ENCODE measurements at places on chromosomes 1 and 21.

GRCh38 chr1:160070243-160071163 is 543 bp upstream of the KCNJ10 start:
- DNase-seq, result peak; percentile 31

GRCh38 chr1:199264911-199265310 is 626.1 kb downstream of the PTPRC start:
- DNase-seq, result no peak

GRCh38 chr1:234781241-234782065 is 171.5 kb upstream of the IRF2BP2 start:
- no peak for DNase-seq

GRCh38 chr1:183841950-183842794 is 37.3 kb downstream of the RGL1 start:
- DNase-seq, result no peak

DNA sequence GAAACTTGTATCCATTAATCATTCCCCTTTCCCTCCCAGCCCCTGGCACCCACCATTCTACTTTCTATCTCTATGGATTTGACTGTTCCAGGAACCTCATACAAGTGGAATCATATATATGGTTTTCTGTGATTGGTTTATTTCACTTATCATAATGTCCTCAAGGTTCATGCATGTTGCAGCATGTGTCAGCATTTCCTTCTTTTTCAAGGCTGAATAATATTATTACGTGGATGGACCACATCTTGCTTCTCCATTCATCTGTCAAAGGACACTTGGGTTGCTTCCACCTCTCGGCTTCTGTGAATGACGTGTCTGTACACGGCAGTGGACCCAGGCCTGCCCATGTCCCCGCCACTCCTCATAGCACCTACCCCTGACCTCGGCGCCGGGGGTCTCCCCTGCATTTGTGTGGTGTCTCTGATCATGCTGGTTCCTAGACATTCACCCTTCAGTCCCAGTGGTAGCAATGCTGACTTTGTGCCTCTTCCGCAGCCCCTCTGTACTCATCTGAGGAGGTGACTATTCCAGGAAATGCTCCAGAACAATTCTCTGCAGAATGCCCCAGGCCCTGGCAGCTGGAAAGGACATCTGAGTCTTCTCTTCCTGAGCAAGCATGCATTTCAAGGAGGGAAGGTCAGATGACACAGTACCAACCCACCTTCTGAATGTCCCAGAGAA is 136.9 kb downstream of the PSMG1 start:
- DNase-seq, result no peak

DNA sequence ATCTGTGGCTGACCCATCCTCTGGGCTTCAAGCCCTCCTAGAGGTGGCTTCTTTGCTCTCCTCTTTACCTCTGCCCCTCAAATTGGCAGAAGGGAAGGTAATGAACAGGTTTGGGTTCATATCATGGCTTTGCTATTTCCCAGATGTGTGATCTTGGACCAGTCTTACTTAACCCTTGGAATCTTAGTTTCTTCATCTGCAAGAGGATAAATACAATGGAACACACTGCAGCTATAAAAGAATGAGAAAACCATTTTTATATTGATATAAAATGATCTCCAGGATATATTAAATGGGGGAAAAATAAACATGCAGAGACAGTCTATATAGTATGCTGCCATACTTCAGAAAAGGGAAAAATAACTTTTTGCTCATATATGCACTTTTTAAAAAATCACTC is 5.6 kb downstream of the GLMP start:
- DNase-seq, result no peak

- no peak for DNase-seq
Measured at GRCh38 chr1:11475748-11476147, 3.2 kb upstream of the DISP3 start.

GRCh38 chr1:241610056-241610815 is 29.9 kb downstream of the CHML start:
- DNase-seq, result no peak

- DNase-seq, result no peak
Measured at GRCh38 chr1:183272390-183272848, 86.4 kb downstream of the LAMC2 start.

DNA sequence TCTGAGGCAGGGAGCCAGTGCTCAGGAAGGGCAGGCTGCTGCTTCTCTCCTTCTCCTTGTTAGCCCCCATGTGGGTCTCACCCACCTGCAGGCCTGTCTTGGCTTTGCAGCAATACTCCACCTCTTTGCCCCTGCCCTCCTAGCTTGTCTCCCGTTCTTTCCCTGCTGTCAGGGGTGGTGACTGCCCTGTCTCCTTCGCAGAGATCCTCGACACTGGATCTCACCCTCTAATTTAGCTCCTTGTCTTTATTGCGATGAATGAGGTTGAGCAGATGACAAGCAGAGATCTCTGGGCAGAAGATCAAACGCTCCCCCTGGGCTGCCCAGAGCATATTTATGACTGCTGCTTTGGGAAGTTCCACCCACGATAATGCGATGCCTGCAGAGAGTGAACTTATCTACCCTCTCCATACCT is 199.2 kb downstream of the ROR1 start:
- DNase-seq, result no peak

GRCh38 chr1:201599548-201599947 is 60.6 kb downstream of the NAV1 start:
- no peak for DNase-seq

DNA sequence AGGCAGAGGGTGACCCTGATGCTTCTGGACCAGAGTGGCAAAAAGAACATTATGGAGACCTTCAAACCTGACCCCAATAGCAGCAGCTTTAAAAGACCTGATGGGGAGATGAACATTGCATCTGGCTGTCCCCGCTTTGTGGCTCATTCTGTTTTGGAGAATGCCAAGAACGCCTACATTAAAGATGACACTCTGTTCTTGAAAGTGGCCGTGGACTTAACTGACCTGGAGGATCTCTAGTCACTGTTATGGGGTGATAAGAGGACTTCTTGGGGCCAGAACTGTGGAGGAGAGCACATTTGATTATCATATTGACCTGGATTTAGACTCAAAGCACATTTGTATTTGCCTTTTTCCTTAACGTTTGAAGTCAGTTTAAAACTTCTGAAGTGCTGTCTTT is 45.8 kb downstream of the TRAF5 start:
- no peak for DNase-seq

DNA sequence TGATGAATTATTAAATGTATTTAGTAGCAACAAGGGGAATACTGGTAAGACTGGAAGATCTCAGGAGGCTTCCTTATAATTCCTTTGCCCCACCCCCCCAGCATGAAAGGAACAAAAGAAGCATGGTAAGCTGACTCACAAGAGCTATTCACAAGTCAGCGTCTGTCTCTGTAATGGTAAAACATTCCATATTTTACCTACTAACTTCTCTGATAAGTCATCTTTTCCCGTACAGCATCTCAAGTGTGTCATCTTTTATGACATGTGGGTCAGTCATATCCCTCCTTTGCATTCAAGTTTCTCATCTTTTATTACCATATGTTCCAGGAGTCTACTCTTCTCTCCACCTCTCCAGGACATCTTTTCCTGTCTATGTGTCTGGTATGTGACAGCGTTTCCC is 241.3 kb downstream of the PLA2G4A start:
- no peak for DNase-seq

GRCh38 chr1:112247961-112248360 is 148.1 kb upstream of the CTTNBP2NL start:
- no peak for DNase-seq

DNA sequence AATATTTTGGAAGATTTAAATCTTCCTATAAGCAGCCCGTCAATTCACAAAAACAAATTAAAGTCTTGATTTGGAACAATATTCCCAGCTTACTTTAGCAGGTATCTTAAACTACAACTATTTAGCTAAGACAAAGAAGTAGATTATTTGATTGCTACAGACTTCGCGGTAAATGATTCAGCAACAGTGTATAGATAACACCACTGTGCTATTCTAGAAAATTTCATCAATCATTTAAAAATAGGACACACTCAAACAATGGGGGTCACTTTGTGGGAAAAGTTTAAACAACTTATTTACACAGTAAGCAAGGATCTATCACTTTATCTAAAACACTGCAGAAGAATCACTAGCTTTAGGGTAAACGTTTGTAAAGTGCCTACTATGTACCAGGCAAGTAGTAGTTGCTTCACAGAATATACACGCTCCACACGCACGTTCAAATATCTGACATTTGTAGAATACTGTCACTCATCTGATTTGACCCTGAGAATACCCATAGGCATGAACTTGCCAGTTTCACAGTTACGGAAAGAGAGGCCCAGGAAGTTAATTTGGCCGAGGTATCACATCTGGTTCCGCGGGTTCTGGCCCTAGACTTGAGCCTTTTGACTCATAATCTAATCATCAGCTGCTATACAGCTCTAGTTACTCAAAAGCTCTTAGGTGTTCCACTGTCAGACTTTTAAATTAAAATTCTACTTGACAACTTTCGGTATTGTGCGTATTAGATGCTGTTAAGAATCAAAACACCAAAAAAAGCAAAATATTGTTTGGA is 876 bp downstream of the DENND2C start:
- no peak for DNase-seq

Measured in stimulated activated CD4-positive, alpha-beta T cell treated with anti-CD3 and anti-CD28 coated beads, Interleukin-12 subunit alpha, Interleukin-12 subunit beta, amount 100 ng/mL, for 24 hours (primary cell).